NCI-H460 (cell line): ENCODE measurements at places on chromosomes 1 and 21.

GRCh38 chr21:34343838-34344381, 19.9 kb upstream of the KCNE2 start:
- DNase-seq, result no peak

DNA sequence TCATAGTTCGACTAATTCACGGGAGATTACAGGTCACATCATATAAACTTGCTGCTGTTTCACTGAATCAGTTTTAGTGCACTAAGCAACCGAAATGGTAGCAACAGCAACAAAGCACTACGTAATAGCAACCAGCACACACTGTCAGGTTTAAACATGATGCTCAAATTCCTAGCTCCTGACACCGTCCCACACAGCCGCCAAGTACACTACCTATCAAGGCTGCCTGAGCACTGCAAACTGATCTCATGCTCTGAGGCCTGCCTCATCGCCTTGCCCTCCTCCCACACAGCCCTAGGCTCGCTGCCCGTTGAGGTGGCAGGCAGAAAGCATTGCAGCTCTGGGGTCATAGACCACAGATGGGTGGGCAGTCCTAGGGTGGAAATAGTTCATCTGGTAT, 12.4 kb downstream of the LAMC2 start:
- no peak for DNase-seq

DNA sequence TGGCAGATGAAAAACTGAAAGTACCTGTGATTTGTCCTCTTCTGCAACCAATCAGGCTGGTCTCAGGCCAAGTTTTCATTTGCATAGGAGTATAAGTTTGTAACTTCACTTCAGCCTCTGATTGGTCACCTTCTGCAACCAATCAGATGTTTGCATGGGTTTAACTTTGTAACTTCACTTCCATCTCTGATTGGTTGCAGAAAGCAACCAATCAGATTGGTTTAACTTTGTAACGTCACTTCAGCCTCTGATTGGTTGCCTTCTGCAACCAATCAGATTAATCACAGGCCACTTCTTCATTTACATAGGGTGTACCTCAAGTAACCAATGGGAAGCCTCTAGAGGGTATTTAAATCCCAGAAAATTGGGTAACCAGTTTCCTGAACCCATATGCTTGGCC, 18.9 kb upstream of the TUT4 start:
- peak; percentile 36 for DNase-seq

GRCh38 chr21:44800971-44801467, 601 bp downstream of the UBE2G2 start:
- DNase-seq, result no peak

DNA sequence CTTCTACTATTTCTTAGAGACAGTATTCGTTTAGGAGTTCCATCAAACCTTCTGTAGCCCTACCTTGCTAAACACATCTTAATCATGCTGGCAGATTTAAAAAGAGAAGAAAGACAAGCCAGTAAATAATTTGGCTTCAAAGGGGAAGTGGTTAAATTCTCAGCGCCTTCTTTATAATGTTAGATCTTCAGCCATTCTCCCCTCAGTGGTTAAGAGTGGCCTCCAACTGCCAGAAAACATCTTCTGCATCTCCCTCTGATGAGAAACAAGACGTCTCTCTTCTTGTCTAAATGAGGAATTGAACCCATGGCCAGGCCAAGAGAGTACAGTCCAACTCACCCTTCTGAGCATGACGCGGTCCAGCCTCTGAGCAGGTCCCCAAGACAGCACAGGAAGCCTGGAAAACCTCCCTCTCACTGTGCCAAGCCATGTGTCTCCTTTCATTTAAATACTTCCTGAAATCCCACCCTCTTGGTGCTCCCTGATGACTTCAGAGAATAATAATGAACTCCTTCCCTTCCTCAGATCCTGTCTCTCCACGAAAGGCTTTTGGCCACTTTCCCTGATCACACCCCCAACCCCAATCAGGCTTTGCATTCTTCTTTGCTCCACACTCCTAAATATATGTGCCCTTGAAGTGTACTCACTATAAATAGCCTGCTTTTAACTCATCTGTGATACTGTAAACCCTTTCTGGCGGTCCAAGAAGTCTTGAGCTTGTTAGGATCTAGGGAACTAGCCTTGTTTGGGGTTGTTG, 16.4 kb upstream of the LRRC52 start:
- DNase-seq, result no peak
